ENCODE measurements at places on chromosomes 5 and 9.
A peak's percentile ranks its signal among the peaks of the same experiment; 100 is the strongest.

GRCh38 chr5:38369692-38370091, 111.3 kb downstream of the EGFLAM start:
- no peak for DNase-seq

DNA sequence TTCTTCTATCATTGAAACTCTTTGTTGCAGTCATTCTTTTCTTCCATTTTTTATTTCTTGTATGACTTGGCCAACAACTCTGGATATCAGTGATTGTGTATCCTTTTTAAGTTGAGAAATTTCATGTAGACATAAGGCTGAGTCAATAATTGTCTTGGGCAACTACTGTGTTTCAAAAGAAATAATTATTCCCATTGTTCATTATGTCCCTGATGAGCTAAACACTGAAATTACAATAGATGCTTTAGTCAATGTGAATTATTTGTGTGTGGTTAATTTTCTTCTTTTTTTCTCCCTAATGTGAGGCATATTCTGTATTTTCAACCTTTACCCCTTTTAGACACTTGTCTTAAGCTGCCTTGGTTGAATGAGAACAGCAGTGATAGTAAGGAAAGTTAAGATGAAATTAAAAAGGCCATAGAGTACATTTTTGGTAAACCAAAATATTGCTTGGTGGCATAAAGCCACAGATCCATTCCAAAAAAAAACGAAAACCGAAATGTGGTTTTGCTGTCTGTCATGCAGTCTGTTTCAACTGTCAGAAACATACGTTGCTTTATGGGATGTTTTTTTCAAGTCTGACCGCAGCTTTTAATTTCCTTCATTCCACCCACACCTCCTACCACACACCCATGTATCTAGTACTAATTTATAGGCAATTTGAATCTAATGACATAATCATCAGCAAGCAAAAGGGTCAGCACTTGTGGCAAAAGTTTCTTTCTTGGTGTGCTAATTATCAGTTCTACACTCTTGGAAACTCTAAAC, 21.1 kb downstream of the TLE4 start:
- peak; percentile 62 for DNase-seq

GRCh38 chr5:125199968-125200865, 453.8 kb upstream of the ZNF608 start:
- DNase-seq, result no peak

- no peak for DNase-seq
Observed at GRCh38 chr9:14455243-14455642, 141.3 kb upstream of the NFIB start.

Data from T-helper 2 cell (primary cell).